ENCODE measurements at places on chromosomes 5 and 9.

- DNase-seq: no peak
These were observed 126.2 kb upstream of the ZNF608 start for GRCh38 chr5:124872615-124873014.

DNA sequence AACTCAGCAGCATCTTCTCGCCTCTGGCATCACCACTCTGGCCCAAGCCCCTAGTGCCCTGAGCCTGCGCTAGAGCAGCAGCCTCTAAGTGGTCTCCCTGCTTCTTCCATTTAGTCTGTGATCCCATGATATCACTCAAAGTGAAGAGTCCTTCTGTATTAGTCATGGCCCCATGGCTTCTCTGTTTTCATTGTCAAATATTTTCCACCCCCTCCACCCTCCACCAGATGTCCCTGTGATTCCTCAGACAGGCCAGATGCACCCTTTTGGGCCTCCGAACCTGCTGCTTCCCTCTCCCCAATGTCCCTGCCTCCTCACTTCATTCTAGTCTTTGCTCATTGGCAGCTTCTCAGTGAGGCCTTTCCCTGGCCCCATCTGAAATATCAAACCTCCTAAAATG is 299.2 kb downstream of the SPOCK1 start:
- no peak for DNase-seq

DNA sequence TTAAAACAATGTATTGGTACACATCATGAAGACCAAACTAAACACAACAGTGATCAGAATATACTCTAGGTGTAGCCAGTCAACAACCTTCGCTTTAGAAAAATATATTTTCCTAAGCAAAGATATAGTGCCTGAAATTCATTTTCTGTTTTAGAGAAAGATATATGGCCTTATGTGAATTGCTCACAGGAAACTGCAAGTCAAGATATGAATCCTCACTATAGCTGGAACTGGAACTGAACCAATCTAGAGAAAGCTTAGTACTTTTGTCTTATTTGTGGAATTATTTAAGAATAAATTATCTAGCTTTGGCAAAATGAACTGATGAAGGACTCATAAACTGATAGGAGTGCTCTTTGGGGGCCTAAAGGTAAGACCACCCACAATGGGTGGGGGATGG is 27.3 kb downstream of the GZMK start:
- no peak for DNase-seq

DNA sequence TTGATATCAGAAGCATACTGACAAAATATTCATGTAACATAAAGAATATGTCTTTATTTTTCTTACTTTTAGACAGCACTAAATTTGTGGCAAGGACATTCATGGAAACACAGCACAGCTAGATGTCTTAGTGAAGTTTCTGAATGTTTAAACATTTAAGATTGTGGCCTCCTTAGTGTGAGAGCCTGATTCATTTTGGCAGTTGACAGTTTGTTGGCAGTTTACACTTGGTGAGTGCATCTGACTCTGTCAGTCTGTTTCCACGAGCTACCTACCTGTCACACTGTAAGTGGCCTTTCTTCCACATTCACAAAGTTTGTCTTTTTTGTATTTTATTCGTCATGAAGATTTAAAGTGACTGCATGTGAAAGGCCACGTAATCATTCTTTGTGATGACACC is 436.8 kb downstream of the TUSC1 start:
- DNase-seq: no peak

- DNase-seq: no peak
These were observed 237.1 kb downstream of the RFX3 start for GRCh38 chr9:3288686-3289085.

Measured in activated CD8-positive, alpha-beta memory T cell treated with anti-CD3 and anti-CD28 coated beads for 48 hours (primary cell).